Stimulated activated CD8-positive, alpha-beta memory T cell treated with anti-CD3 and anti-CD28 coated beads, Interleukin-15, amount 100 ng/mL, for 24 hours (primary cell): ENCODE measurements at places on chromosomes 6 and 20.

DNA sequence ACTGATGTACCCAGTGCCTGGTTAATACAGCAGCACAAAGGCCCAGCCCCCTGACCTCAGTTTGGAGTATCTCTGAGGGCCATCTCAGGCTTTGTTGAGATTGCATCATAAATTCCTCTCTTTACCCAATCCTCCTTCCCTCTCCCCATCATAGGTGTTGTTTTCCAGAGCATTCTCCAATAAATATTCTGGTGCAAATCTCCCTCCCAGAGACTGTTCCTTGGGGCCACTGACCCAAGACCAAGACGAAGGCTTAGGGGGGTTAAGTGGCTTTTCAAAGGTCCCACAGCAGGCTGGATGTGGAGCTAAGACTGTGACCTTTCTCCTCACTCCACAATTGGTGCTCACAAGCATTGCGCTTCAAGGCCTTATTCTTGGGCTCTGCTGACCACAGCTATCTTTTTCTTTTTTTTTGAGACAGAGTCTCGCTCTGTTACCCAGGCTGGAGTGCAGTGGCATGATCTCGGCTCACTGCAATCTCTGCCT lies 72.4 kb upstream of the ZMYND8 start:
- DNase-seq = no peak

DNA sequence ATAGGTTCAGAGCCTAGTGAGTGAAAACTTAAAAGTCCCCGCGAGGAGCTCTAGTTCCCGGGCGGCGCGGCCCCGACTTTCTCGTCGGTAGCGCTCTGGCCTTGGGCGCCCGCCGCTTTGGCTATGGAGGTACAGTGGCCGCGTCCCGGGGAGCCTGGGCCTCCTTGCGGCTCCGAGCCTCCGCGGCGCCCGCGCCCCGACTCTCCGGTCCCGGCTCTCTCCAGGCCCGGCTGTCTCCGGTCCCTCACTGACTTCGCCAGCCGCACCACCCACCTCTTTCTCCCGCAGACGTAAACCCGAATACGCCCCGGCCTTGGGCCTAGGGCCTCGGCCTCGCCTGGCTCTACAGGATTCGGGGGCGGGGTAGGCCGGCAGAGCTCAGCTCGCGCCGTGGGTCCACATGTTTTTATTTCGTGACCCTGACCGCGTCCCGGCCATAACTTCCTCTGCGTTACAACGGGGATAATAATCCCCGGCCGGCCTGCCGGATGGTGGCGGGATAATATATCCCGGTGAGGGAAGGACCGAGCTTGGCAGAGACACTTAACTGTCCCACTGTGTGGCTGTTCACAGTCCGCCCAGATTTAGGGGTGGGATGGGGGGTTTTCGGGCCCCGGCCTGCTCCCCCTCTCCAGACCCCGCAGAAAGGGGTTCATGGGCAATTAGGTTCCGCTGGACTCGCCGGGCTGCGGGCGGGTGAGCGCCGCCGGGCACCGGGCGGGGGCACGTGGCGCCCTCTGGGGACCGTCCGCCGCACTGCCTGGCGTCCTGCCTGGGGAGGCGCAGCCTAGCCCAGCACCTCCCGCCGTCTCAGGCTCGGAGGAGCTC lies 10.0 kb upstream of the TBX18 start:
- DNase-seq = no peak

GRCh38 chr6:152630832-152631231 lies 6.3 kb downstream of the SYNE1 start:
- no peak for DNase-seq

DNA sequence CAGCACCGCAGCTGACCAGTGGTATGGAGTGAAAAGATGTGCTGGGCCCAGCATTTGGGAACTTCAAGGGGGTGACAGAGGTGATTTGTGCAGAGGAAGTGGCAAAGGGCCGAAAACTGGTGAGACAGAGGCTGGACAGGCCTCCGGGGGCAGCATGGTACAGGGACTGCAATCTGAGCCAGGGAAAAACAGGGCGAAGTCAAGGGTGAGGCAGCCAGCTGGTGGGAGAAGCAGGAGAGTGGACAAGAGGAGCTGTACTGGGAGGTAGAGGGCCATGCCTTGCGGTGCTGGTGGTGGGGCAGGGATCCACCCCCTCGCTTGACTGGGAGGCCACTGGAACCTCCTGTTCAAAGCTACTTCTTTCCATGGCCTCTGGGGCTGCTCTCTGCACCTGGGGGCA lies 7.3 kb upstream of the GFRA4 start:
- no peak for DNase-seq

GRCh38 chr20:10741060-10741459 lies 67.3 kb upstream of the JAG1 start:
- DNase-seq = no peak

DNA sequence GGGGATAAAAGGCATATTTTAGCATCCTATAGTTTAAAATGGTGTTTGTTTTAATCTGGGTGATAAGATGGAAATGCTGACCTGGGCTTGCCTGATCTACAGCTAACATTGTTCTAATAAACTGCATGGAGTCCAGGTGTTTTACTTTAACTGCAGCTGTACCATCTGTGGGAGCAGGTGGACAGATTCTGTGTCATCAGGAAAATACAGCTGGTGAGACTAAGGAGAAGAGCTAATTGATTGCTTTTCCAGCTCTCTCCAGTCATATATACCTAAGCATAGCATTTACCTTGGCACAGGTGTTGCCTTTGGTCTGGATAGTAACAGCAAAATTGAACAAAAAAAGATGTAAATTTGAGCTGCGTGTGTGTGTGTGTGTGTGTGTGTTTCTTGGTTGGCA lies 31.6 kb downstream of the CBFA2T2 start:
- no peak for DNase-seq

DNA sequence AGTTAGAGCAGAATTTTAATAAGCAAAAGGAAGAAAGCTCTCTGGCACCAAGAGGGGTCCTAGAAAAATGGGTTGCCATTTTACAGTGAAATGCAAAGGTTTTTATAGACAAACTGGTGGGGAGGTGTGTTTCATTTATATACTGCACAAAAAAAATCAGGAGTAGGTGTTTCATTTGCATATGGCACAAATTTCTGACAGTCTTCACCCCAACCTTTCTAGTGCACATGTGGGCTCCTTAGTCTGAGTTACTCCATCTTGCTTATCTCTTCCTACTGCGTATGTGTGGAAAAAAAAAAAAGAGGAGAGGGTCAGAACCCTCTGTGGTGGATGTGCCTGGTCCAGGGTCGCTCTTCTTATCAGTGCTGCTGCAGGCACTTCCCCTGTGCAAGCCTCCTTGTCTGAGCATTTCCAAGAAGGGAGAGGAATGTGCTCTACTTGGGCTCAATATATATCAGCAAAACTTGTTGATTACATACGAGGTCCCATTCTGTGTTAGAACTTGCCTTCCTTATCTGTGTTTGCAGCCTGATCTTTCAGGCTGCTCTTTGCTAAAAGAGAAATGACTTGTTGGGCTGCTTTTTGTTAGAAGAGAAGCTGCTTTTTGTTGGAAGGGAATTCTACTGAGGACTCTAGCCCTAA lies 59.0 kb upstream of the MRAP2 start:
- no peak for DNase-seq

DNA sequence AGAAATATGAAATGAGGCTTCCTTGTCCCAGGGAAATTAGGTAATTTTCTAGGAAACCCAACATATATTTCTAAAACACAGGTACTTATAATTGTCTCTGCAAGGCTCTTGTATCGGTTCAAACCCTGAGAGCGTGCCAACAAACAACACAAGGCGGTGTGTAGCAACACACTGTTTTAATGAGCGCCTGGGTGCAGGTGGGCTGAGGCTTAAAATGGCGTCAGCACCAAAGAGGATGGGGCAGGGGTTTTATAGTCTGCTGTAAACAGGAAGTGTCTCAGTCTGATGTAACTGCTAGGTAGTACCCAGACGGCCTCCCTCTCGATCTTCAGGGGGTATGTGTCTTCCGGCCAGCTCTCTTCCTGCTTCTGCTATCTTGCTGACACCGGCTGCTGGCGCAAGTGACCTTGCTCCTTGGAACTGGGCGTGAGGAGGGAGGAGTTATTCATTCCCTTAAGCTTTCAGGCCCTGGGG lies 69.7 kb downstream of the EPB41L2 start:
- no peak for DNase-seq

- no peak for DNase-seq
Observed at GRCh38 chr6:11727998-11728961, 50.3 kb downstream of the ADTRP start.

DNA sequence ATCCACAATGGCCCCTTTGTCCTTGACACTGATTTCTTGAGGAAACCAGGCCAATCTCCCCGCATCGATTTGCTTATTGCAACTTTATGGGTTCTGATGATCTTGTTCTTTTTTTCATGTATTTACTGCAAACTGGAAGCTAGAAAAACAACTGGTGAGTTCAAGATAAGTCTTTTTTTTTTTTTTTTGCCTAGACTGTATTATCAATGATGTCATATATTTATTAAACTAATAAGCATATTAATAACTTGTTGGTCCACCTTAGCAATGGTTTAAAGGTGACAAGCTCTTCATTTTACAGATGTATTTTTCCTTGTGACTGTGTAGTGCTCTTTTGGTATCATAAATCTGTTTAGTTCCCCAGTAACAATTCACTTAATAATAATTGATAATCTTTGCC lies 79.0 kb upstream of the NOX3 start:
- DNase-seq = no peak

DNA sequence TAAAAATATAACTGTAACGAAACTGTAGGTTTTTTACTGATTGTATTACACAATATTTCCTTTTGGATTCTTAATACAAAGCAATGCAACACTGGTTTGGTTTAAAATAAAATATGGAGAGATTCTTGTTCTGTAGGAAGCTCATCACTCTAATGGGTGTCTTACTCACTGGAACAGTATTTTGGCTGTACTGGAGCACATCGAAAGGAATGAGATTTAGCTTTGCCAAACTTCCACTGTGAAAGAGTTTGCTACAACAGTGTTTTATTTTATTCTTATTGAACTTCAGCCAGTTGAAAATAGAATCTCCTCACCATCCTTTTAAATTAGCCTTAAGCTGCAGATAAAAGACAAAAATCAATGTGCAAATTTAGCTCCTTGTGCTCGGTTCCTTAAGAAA lies 230.7 kb upstream of the QKI start:
- no peak for DNase-seq

- DNase-seq = no peak
Observed at GRCh38 chr6:30061858-30062458, 893 bp downstream of the POLR1H start.

DNA sequence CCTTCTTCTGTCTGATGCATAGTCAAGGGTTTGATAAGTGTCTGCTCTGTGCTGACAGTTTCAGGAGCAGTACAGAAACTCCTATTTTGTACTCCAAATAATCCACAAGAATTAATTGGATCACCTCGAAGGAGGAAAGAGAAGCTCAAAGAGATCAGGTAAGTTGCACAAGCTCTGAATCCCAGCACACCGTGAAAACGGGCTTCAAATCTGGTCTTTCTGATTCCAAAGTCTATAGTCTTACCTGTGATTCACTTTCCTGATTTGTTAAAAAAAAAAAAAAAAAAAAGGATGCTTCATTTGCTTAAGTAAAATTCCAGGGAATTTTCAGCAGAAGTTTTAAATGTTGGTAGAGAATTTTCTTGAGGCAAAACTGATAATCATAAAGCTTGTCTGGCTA lies 155.8 kb upstream of the ESR1 start:
- no peak for DNase-seq

GRCh38 chr6:118704915-118705314 lies 53.5 kb upstream of the CEP85L start:
- no peak for DNase-seq

GRCh38 chr6:125174626-125175025 lies 21.1 kb downstream of the TPD52L1 start:
- no peak for DNase-seq

DNA sequence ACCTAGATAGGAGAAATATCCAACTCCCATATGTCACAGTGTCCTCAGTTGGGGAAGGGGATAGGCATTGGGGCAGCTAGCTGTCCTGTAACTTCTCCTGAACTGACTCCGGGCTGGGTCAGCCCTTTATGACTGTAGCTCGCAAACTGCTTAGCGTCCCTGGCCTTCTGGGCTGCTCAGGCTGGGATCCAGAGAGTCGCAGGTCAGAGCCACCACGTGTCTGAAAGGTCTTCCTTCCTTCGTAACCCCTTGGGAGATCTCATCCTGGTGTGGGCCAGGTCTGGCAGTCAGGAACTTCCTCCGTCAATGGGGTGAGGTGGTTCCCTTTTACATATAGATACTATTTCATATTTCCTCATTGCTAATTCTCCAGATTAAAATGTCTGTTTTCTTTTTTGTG lies 28.8 kb upstream of the HINT3 start:
- DNase-seq = no peak

DNA sequence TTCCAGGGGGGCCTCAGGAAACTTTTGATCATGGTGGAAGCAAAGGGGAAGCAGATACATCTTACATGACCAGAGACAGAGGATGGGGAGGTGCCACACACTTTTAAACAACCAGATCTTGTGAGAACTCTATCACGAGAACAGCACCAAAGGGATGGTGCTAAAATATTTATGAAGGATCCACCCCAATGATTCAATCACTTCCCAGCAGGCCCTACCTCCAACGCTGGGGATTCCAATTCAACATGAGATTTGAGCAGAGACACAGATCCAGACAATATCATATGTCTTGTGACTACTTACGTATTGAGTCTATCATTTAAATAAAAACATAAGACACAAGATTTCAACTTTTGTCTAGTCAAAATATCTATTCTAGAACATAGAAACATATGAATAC lies 351.9 kb downstream of the EPM2A start:
- no peak for DNase-seq

GRCh38 chr6:113998811-113999210 lies 27.9 kb upstream of the HDAC2 start:
- DNase-seq = no peak

DNA sequence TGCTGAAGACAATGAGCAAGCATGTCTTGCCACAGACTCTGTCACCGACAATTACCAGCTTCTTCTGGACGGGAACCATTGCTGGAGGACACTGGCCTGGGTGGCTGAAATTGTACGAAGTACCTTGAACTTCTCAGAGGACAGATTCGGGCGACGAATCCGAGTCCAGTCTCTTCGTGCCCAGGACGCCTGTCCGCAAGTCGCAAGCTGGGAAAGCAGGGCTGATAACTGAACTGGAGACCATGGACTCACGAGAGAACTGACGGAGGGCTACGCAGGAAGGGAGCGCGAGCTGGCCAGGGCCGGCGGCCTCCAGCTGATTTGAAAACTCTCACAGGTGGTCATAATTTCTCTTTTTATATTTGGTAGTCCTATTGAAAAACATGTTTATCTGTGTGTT lies 1229.5 kb upstream of the MAP3K7 start:
- DNase-seq = no peak

- no peak for DNase-seq
Observed at GRCh38 chr6:138372711-138373463, 4.8 kb upstream of the SMIM28 start.

- DNase-seq = no peak
Observed at GRCh38 chr20:64039293-64040160, 3.5 kb downstream of the C20orf204 start.

- no peak for DNase-seq
Observed at GRCh38 chr6:16583144-16583762, 178.0 kb downstream of the ATXN1 start.

DNA sequence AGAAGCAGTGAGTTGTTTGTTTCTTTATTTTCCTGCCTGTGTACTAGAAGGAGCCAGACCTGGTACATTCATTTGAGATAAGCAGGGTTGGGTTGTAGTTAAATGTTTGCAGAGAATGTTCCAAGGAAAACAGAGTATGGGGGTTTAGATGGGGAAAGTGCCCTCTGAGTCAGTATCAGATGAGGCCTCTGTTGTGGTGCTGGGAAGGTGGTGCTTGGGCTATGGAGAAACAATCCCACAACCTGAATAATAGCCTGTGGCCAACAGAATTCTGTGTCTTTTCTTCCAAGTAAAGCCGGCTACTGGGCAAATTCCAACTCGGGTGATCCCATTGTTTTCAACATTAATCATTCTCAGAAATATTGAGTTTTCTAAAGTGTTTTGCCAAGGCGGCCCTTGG lies 109.3 kb downstream of the RNF144B start:
- no peak for DNase-seq
